Tongue (tissue), 3 donors: ENCODE measurements at places on chromosomes 5 and 9.

- DNase-seq: no peak
Observed at GRCh38 chr9:109584205-109584604, 86.1 kb upstream of the PTPN3 start.

DNA sequence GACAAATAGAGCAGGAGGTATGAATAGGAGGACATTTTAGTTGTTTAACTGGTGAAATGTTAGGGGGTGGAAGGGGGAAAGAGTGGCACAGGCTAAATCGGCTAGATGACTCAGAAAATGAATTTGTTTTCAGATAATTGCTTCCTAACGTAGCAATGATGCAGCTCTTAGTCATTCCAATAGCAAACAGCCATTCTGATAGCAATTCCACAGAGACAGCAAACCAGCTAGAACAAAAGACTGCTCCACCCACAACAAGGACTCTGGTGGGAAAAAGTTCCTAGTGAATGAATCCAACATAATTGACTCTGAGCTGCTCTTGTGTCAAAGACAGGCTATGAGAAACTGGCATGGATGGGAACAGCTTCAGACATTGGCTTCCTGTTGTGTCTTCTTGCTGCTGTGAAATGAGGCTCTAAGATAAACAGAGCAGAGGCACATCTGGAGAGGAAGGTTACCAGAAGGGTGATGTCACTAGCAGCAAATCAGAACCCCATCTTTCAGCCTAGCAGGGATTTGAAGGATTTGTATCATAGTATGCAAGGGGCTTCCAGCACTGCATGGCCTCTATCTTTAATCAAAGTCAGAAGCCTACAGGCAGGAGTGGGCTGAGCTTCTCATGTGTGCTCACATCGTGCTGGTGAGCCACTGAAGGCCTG is 28.1 kb upstream of the F2RL1 start:
- peak; percentile 89 for DNase-seq

DNA sequence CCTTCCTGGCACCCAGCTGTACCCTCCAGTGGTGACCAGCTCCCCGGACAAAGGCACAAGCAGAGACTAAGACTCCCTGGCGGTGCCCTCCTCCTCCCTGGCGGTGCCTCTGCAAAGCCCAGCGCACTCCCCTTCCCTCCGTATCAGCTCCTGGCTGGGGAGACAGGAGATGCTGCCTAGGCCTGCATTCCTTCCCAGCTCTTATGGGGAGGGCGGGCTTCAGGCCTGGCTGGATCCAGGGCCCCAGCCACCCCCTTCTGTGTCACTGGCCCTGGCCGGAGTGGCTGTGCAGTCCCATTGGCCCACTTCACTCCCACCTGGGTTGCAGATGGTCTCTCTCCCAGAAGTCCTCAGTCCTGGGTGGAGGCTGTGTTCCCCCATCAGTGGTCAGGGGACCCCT is 6.4 kb downstream of the LCN12 start:
- no peak for DNase-seq

- DNase-seq: no peak
Observed at GRCh38 chr5:60148366-60148765, 254.8 kb upstream of the PDE4D start.

GRCh38 chr5:139383275-139383992 is at the start of gene SLC23A1:
TSS of gene SLC23A1 (minus strand) at chr5:139383297. CDS start at chr5:139383253, 44 bp downstream.
- DNase-seq: no peak

GRCh38 chr5:157520911-157521703 is 54.5 kb downstream of the ADAM19 start:
- no peak for DNase-seq

GRCh38 chr5:170292179-170293104 is 5.1 kb downstream of the LCP2 start:
- no peak for DNase-seq

DNA sequence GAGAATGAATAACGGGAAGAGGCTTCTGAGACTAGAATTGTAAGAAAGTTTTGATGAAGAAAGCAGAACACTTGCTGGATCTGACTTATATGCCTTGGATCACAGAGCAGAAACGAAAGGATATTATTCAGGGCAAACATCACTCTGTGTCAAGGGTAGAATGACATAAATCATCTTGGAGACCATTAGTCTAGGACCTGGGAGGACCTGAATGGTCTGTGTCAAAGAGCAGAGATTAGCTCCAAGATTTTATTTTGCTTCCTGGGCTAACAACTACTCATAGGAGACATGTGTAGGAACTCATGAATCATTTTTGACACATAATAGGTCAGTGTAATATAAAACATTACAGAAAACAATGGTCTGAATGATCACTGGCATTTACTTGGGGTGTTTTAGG is 417.9 kb downstream of the SLCO4C1 start:
- DNase-seq: no peak

- no peak for DNase-seq
Observed at GRCh38 chr5:75701856-75702255, 15.4 kb downstream of the POC5 start.

DNA sequence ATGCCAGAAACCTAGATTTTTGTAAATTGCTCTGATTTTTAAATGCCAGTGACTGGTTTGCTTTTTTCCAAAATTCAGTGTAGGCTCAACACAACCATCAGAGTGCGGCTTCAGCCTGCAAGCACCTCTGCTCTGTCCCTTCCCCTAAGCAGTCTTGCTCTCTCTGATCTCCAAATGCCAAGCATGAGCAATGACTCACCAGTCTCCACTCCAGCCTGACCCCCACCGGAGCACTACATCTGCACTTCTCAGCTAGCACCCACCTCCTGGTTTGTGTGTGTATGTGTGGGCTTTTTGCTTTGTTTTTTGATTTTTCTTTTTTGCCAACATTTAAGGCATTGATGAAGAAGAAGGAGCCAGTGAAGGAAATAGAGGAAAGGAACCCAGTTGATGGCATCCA is 61.4 kb upstream of the ADRA1B start:
- no peak for DNase-seq

DNA sequence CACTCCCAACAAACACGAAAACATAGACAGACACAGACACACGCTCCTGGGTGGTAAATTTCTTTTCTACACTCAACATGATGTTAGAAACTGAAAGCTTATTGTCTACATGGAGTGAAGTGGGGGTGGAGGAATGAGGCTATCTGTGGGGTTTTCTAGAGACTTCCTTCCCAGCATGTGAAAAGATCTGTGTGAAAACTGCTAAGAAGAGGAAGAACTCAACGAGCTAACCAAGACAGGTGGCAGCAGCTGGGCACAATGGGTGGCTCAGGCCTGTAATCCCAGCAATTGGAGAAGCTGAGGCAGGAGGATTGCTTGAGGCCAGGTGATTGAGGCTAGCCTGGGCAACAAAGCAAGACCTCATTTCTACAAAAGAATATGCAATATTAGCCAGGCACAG is 7.6 kb downstream of the FYB1 start:
- DNase-seq: no peak

DNA sequence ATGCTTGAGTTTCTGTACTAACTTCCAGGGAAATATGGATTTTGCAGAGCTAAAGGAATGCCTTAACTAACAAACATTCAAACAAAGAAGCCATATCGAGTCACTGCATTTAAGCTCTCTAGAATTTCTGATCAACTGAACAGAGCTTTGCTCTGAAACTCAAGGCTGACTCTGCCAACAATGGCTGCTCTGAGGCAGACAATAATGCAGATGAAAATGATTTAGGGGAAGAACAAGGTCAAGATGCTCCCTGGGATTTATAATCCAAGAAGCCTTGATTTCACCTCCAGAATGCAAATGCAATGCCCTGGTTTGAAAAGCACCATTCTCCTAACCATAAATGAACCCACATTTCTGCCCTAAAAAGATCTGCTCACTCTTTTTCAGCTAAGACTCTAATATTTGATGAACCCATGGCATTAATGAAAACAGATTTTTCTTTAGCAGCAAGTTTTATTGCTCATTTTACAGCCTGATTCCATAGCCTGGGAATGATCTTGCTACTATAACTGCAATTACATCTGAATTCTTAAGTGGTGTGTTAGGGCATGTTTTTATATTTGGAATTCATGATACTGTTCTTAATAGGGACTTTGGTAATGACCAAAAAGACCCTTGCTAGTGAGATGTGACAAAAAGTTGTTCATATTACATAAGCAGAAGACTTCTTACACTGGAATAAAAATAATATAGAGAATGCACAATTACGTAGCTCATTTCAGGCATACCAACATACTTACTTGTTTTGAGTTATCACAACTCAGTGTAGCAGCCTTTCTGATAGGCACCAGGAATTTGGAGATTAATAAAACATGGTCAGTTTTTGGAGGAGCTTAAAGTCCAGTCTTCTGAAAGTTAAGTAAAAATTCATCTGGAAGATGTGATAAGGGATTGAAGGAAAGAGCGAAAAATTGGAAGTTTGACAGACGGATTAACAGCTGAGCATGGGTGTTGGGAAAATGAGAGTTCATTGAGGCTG is 169.4 kb downstream of the TRPM3 start:
- no peak for DNase-seq

GRCh38 chr9:3193791-3194190 is 332.0 kb downstream of the RFX3 start:
- DNase-seq: no peak

- no peak for DNase-seq
Observed at GRCh38 chr9:107447081-107447480, 42.5 kb downstream of the KLF4 start.

GRCh38 chr5:34676416-34676815 is 20.3 kb downstream of the RAI14 start:
- DNase-seq: no peak

- DNase-seq: no peak
Observed at GRCh38 chr9:89491694-89492093, 6.2 kb downstream of the SEMA4D start.

DNA sequence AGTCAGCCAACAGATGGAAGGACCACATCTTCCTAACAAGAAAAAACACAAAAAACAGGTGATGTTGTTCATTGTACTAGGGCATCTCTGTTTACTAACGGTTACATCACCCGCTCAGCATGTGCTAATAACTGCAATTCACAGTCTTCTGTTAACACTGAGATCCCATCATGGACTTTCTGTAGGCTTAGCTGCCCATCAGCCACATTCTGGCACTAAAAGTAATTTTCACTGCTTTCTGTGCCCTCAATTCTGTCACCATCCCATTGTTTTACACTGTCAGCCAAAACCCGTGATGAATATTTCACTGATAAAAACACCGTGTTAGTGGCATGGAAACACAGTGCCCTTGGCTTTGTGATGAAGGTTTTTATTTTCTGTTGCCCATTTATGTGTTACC is 64.6 kb downstream of the CAST start:
- no peak for DNase-seq

GRCh38 chr9:121239851-121240250 is 28.1 kb upstream of the GSN start:
- no peak for DNase-seq

GRCh38 chr9:72038408-72038807 is 22.0 kb downstream of the C9orf57 start:
- DNase-seq: peak; percentile 28

- no peak for DNase-seq
Observed at GRCh38 chr9:130110166-130110565, 56.5 kb downstream of the GPR107 start.

GRCh38 chr9:94956731-94957130 is 230.2 kb downstream of the AOPEP start:
- DNase-seq: no peak

- no peak for DNase-seq
Observed at GRCh38 chr9:128316421-128316820, 5.8 kb downstream of the TRUB2 start.

- DNase-seq: no peak
Observed at GRCh38 chr5:60604771-60605170, 95.2 kb downstream of the DEPDC1B start.

DNA sequence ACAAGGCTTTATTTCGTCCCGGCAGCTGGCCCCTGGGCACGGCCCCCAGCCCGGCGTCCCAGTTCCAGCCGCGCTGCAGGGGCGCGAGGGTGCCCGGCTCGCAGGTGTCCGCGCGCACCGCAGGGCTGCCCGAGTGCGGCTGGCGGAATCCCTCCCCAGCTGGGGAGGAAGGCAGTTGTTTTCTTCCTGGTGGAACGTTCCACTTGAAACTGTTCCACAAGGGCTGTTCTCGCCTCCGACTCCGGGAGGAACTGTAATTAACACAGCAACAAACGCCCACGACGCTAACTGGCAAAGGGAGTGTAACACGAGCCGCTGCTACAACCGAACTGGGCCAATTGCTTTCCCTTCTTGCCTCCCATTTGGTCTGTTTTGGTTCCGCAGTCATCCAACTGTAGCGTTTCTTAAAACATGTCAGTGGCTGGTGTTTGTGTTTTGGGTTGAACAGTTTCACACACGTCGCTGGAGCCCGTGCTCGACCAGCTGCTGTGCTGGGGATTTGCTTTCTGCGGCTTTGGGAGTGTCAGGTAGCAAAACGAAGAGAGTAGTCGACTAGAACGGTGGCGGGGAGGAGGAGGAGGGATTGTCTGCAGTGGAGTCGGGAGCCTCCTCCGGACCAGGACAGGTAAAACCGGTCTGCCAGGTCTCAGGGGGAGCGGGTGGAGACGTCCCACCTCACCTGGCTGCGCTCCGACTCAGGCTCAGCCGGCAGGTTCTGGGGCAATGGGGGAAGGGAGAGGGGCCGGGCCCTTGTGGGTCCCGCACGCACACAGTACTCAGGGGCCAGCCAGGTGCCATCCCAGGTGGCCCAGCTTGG is 131.6 kb upstream of the NIPBL start:
- DNase-seq: peak; percentile 90

DNA sequence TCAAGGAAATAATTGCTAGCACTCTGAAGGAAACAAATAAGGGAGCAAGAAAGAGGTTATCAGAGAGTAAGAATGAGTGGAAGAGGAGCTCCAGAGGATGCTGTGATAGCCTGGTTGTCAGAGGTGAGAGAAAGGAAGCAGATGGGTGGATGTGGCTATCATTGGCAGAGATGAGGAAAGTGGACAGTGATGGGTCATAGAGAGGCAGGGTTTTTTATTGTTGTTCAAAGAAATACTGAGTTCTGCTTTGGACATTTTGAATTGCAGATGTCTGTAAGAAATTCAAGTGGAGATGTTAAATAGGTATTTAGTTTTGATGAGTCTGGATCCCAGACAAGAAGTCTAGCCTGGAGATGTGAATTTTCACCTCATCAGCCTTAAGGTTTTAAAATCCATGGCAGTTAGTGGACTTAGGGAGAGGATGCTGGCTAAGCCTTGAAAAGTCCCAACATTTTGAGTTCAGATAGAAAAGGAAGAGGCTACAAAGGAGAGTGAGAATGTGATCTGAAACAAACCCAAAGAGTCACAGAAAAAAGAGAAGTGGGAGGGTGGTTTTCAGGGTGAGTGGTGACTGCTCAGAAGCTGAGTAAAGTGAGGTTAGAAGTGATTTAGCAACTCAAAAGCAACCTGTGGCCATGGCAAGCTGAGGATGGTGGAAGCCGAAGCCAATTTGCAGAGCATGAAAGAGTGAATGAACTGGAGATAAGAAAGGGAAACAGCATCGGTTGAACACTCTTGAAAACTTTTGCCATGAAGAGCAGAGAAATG is 50.4 kb downstream of the PPIC start:
- no peak for DNase-seq
